H1 (cell line): ENCODE measurements at places on chromosomes 6 and 20. TPM values are rescaled to one million over a fixed set of nuclear protein-coding genes. Genes with fewer than 3 reads are reported as not detected.

- no peak for DNase-seq
Measured at GRCh38 chr20:46464451-46464850, 48.9 kb downstream of the ZNF334 start.

- DNase-seq: peak; percentile 23
Measured at GRCh38 chr6:135922174-135922573, 70.7 kb downstream of the PDE7B start.

GRCh38 chr20:2840967-2841531 lies 504 bp downstream of the VPS16 start:
- peak; percentile 76 for DNase-seq

GRCh38 chr6:45816674-45817297 lies 198.9 kb downstream of the CLIC5 start:
- no peak for DNase-seq

DNA sequence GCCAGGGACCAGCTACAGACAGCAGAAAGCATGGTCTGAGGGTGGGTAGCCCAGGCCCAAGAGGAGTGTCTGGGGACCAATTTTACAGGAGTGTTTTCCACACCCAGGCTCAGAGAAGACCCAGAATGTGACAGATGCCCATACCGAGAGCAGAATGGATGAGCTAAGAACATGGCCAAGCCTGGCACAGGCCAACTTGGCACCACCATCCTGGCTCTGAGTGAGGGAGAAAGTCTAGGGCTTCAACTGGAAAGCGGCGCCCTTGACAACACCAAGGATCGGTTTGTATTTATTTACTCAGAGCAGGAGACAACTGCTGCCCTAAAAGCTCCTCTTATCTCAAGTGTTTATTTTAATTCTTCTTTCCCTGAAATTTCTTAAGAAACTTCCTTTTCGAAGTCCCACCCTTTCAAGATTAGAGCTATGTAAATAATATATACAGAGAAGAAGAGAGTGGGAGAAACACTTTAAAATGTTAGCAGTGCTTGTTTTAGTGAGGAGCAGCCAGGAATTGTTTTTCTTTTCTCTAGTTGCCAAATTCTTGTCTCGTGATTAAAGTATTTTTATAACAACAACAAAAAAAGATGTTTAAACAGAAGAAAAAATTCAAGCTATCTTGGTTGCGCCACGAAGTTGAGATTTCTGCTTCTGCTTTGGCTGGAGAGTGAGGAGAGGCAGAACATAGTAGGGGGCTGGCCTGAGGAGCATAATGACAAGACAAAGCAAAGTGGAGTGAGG lies 16.2 kb downstream of the TNXB start:
- DNase-seq: no peak

DNA sequence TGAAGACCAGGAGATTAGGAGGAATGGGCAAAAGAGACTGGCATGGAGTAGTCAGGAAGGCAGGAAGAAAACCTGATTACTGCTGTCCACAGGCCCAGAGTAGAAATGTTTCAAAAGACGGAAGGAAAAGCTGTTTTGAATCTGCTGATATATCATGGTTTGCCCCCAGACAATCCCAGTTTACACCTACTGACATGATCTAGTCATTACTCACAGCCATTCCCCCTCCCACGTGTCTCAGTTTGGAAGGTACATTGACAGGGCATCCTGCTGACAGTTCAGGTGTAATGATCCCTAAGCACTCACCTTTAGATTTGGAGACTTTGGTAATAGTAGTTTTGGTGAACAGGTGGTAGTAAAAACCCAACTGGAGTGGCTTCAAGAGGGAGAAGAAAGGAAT lies 9.8 kb upstream of the TXNDC5 start:
- DNase-seq: no peak

DNA sequence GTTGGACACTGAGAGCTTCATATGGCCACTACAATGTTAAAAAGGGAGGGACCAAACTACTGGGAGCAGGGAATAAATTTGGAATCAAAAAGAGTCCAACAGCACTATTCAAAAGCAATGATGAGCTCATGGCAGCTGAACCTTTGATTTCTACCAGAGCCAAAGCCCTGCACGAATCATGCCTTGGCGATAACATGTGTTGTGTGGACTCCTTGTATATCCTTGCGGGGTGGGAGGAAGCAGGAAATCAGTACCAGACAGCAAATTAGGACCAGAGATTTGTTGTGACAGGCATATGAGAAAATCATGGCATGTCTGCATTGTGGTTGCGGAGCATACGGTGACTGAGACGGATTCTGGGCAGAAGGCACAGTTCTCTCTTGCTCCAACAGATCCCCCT lies 85.6 kb upstream of the EMILIN3 start:
- no peak for DNase-seq

DNA sequence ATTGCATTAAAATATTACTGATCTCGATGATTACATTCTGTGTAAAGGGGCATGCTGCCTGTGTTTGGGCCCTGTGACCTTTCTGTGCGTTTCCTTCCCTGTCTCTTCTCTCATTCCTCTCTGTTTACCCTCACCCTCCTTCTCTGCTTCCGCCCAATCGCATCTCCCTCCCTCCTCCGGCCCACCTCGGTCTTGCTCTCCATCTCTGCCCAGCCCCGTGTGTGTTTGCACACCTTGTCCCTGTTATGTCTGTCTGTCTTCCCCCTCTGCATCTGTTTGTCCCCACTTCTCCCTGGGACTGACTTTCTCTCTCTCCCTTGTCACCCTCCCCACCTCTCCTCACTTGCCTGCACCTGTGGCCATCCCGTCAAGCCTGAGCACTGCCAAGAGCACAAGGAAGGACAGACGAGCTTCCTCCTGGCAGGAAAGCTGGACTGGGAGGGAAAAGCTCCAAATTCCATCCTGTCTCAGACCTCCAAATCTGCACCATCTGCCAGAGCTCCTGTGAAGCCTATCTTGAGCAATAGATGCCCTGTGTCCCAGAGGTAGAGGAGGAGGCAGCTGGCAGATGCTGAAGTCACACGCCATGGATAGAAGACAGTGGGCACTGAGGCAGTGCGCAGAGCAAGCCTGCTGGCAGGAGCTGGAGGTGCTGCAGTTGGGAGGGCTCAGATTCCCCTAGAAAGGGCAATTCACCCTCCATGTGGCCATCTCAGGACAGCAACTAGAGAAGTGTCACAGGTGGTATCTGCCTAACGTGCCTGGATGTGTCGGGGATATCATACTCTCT lies 172.3 kb downstream of the PTPRT start:
- DNase-seq: no peak

DNA sequence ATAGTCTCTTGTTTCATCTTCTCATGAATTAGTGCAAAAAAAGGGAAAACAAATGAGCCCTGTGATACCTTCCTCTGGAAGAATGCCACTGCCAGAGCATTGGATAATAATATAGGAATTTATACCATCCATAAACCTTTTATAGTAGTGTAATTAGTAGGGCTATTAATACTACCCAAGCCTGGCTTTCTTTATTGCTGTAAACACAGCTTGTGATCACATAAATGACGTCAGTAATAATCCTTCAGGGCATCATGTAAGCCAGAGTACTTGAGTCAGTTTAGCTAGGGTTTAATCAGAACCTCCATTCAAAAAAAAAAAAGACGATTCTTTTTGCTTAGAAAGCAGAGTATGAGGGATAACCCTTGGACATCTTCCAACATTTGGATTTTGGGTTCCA lies 264.8 kb downstream of the SLC35F1 start:
- no peak for DNase-seq

DNA sequence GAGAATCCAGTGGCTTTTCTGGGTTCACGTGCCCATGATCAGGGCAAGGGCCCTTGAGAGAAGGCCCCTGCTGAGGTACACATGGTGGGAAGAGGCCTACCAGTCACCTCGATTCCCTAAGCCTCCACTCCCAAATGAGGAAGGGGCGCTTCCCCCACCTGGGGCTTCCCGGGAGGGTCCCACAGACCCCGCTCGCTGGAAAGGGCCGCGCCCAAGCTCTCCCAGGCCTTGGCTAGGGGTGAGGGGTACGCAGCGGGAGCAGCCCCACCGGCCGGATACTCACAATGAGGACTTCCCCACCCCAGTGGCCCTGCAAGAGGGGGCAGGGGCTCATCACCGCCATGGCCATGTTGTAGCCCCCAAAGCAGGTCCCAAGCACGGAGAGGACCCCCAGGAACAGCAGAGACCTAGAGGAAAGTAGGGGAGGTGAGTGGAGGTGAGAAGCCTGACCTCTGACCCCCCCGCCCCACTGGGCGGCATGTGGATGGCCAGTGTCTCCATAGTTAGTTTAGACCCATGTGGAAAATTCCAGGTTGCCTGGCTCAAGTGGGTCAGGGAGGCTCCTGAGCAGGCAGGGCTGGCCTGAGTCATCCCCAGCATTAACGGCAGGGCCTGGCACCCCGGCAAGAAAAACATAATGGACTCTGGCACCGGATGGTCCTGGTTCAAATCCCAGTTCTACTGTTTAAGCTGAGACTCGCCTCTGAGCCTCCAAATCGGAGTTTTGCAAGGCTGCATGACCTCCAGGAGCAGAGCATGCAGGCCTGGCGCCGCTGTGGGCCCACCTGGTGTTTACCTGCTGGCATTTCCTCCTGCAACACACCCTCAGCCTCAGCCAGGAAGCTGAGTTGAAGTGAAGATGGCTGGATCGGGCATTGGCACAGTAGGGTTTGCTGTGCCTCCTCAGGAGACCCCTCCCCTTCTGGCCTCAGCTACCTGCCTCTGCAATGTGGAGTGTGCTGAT lies 6.6 kb downstream of the SLC52A3 start:
- no peak for DNase-seq

- DNase-seq: no peak
Measured at GRCh38 chr6:7580927-7581618, 8.9 kb upstream of the SNRNP48 start.

- DNase-seq: no peak
Measured at GRCh38 chr20:42484335-42484734, 705.4 kb downstream of the PTPRT start.

DNA sequence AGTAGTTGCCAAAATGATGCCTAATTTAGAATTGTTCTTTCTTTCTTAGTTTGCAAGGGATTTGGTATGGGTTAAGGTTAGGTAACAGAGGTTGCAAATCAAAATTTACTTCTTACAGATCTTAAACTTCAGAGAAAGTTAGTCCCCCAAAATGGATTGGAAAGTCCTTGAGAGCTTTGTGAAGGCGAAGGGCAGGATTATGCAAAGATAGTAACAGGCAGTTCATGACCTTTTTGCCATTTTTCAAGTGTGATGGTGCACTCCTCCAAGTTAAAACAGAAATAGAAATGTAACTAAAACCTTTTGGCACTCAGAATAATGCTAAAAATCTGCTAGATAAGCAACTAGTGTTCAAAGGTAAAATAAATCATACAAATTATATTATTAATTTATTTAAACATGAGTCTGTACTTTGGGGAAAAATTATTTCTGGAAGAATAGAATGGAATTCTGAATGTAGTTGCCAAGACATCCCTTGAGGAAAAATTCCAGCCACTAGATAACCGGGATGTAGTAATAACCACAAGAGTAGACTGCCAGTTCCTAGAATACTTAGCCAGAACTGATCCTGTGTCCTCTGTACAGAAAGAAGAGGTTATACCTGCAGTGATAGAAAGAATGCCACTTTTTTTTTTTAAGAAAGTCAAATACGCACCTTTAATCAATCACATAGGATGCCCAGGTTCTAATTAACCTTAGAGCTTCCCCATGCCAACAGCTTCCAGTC lies 31.8 kb upstream of the DAAM2 start:
- DNase-seq: no peak

DNA sequence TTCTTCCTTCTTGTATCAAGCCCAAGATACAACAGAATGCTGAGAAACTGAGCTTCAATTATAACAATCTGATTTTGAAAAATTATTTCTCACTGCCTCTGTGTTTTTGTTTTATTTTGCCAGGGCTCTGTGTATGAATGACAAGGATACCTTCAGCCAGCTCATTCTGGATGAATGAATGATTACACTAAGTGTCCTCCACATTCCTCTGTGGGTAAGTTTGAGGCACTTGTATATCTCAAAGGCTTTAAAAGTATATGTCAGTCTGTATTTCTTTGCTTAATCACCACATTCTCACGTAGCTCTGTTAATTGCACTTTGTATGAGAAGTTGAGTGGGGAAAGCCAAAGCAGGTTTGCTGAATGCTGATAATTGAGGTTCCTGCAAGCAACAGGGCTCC lies 95.1 kb downstream of the TIAM2 start:
- DNase-seq: no peak

GRCh38 chr6:130879826-130880225 lies 52.6 kb downstream of the SMLR1 start:
- DNase-seq: no peak

GRCh38 chr6:107716688-107717089 lies 107.4 kb downstream of the SCML4 start:
- DNase-seq: no peak

DNA sequence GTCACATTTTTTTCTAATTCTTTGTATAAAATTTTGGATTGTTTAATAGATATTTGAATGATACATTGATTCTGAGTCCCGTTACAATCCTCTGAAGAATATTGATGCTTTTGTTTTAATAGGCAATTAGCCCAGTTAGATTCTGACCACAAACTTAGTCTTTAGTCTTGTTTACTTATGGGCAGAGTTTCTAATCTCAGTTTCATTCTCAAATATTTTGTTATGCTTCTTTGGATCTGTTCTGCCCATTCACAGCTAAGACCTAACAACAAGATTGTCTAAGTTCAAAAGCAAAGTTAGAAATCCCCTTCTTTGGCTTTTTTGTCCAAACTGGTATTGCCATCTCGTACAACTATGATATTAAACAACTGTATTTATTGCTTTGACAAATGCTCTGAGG lies 58.0 kb downstream of the TBXT start:
- no peak for DNase-seq

DNA sequence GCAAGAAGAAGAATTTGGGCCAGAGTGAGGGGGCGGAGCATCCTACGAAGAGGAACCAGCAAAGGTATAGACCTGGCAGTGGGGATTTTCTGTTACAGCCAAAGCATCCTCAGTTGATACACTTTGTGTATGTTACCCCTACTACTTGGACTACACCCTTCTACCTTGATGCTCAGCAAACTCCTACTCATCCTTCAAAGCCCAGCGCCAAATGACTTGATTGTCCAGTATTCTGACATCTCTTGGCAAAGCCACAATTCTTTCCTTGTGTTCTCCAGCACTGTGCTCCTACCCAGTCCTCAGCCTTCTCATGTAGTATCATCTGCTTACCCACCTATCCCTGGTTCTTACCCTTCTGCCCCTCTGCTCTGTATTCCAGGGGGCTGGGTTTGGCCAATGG lies 21.7 kb upstream of the CTNNBL1 start:
- DNase-seq: no peak

- DNase-seq: no peak
Measured at GRCh38 chr6:14452567-14453527, 335.3 kb downstream of the CD83 start.

Gene BAG2
- total RNA-seq: 7.2 and 7.4 TPM in 2 replicates

Gene KIAA1755
- total RNA-seq: not detected in 2 replicates

Gene PSORS1C1
- total RNA-seq: 0.36 and 0.52 TPM in 2 replicates

Gene FAM83C
- total RNA-seq: not detected in 2 replicates

Gene LY6G6C
- total RNA-seq: 0.33 TPM in 1 of 2 replicates, not detected in the other

Gene RIPOR3
- 4.5 and 4.7 TPM in 2 replicates for total RNA-seq

Gene CAGE1
- total RNA-seq: 0.09 TPM in 1 of 2 replicates, not detected in the other

Gene STMND1
- not detected in 2 replicates for total RNA-seq

Gene ESR1
- total RNA-seq: 0.10 and 0.17 TPM in 2 replicates

Gene SYTL3
- total RNA-seq: 0.42 and 0.99 TPM in 2 replicates

Gene DPPA5
- total RNA-seq: 1.5 and 2.0 TPM in 2 replicates

Gene FABP7
- total RNA-seq: 13.1 and 14.0 TPM in 2 replicates
